ENCODE measurements at places on chromosomes 12 and 14.

- no peak for DNase-seq
These were observed 370.6 kb downstream of the AACS start for GRCh38 chr12:125435871-125436270.

GRCh38 chr12:121512561-121512960 is 68.3 kb downstream of the KDM2B start:
- no peak for DNase-seq

GRCh38 chr12:19223695-19224094 is 94.2 kb downstream of the PLEKHA5 start:
- DNase-seq = no peak

DNA sequence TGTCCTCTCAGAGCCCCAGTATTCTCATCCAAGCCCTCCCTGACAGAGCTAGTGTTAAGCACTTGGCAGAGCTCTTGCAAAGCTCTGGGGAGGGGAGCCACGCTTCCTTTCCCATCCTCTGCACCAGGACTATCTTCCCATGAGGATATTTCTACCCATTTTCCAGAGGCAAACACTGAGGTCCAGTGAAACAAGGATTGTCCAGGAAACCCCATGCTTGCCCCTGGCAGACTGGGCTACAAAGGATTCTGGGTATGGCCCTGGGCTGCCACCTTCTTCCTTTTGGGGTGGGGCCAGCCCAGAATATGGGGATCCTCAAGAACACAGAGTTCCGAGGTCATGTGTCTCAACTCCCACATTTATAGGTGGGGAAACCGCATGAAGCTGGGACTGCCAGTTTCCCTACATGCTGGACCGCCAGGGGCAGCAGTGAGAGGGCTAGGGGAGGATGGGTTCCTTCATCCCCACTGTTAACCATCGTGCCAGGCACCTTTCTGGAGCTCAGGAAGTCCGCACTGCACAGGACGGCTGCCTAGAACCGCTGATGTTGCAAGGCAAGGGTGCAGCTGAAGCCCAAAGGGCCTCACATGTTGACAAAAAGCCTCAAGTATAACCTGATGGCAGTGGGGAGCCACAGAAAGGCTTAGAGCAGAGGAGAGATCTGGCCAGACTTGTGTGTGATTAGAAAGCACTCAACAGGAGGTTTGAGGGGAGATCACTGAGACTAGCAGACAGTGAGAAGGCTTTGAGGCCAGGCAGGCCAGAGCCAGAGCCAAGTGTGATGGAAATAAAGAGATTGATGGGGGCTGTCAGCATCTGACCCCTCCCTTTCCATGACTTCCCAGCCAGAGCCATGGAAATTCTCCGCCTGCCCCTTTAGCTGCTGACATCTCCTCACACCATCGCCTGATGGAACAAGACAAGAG is 5.5 kb upstream of the CCDC85C start:
- no peak for DNase-seq

- no peak for DNase-seq
These were observed 1.5 kb upstream of the KSR2 start for GRCh38 chr12:117970334-117970733.

Data from central memory CD4-positive, alpha-beta T cell (primary cell).